ENCODE measurements at places on chromosomes 12 and 14.

DNA sequence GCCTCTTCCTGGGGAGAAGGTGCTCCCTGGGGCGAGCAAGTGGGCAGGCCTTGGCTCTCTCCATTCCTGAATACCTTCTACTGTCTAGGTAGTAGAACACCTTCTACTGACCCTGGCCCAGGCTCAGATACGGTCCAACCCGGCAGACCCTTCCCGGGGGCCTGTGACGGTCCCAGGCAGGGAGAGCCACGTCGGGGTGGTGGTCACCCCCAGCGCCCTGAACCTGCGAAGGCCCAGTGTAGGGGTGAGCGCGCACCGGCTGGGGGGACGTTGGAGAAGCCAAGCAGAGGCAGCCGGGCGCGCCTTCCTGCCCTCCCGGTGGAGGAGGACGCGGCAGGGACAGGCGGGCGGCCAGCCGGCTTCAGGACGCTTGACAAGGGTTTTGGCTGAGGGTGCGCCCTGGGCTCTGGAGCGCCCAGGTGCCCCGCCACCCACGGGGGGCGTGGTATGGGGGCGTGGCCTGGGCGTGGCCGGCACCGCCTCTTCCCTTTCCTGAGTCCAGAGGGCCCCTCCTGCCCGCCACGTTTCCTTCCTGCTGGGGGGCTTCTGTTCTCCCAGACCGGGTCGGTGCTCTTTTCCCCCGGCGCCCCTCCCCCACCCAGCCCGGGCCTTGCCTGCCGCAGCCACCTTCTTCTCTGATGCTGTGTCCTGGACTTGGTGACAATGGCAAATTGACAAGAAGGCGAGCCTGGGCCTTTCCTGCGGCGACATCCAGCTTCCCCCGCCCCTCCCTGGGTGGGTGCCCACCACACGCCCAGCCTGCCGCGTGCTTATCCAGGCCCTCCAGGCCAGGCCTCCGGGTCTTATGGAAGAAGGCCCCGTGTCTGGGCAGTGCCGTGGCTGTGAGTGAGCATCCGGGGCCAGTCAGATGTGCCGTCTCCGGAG is 24.5 kb upstream of the PPP1R13B start:
- no peak for DNase-seq

GRCh38 chr12:57765003-57765697 is 1.7 kb downstream of the CYP27B1 start:
- DNase-seq = no peak

GRCh38 chr12:132269271-132269968 is 60.0 kb downstream of the GALNT9 start:
- no peak for DNase-seq

GRCh38 chr12:19251481-19252132 is 122.1 kb downstream of the PLEKHA5 start:
- DNase-seq = no peak

GRCh38 chr14:53412819-53413675 is 259.9 kb upstream of the DDHD1 start:
- DNase-seq = no peak

DNA sequence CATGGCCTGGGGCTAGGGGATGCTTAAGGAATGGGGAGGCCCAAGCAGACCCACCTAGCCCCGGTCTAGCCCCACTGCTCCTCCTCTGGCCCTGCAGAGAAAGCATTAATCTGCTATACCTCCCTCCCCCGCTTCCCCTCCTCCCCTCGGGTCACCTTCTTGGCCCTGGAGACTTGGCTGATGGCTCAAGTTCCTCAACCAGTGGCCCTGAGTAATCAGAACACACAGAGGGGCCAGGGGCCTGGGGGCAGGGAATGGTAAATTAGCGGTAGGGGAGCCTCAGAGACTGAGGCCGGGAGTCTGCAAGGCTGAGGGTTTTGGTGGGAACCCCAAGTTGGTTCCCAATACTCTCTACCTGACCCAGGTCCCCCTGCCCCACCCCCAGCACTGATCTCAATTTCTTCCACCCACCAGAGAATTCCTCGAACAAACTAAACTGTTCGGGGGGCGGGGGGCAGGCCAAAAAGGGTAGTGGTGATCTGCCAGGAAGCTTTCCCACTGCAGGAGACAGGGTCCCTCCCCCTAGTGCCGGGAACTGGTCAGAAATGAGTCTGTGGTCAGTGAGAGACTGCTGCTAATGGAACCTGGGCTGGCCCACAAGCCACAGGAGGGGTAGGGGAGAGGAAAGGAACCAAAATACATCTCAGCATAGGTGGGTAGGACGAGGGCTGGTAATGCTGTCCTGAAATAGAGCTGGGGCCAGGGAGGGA is 12.8 kb upstream of the SMARCD1 start:
- DNase-seq = no peak

DNA sequence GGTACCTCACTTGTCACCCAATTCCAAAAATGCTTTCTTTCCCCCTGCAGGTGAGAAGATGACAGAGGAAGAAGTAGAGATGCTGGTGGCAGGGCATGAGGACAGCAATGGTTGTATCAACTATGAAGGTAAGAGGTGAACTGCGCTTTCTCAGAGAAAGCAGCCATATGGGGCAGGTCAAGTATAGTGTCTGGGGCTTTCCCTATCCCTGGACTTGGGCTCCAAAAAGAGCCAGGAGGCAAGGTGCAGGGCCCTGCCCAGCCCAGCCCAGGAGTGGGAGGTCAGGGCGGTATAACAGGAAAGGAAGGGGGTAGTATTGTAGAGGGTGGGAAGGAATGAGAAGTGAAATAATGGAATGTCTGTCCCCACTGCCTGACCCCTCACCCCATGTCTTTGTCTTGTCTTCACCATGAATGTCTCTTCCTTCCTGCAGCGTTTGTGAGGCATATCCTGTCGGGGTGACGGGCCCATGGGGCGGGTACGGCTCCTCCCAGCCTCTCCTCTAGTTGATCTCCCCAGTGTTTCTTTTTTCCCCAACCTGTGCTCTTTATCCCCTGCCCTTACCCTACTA is 2.1 kb downstream of the MYL6 start:
- no peak for DNase-seq

DNA sequence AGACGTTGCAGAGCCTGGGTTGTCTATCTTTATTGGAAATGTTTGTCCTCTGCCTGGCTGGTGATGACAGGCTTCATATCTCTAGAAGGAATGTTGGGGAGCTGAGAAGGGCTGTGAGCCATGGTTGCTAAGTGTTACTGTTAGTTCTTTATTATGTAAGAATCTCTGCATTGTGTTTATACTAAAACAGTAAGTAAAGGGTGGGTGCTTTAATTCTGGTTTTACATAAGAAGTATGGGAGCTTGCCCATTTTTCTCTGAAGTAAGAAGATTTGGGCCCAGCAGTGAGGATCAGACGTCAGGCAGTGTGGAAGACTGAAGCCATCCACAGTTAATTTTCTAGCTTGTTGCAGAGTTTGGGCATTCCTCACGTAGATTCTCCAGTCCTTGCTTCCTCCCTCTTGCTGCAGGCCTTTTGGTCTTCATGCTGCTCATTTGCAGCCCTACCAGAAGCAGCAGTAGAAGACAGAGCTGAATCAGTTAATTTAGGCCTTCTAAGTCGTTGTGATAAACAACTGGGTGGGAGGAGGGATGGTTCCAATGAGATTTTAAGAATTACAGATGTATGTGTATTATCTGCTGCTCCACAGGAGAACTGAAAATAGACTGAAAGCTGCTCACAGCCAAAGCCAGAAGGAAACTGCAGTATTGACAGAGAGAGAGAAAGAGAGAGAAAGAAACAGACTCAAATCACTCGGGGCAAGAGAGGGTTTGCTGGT is 21.4 kb downstream of the WNT5B start:
- no peak for DNase-seq

GRCh38 chr12:124386059-124386458 is 91.2 kb downstream of the RFLNA start:
- no peak for DNase-seq

GRCh38 chr12:16238661-16239060 is 38.8 kb downstream of the SLC15A5 start:
- no peak for DNase-seq

DNA sequence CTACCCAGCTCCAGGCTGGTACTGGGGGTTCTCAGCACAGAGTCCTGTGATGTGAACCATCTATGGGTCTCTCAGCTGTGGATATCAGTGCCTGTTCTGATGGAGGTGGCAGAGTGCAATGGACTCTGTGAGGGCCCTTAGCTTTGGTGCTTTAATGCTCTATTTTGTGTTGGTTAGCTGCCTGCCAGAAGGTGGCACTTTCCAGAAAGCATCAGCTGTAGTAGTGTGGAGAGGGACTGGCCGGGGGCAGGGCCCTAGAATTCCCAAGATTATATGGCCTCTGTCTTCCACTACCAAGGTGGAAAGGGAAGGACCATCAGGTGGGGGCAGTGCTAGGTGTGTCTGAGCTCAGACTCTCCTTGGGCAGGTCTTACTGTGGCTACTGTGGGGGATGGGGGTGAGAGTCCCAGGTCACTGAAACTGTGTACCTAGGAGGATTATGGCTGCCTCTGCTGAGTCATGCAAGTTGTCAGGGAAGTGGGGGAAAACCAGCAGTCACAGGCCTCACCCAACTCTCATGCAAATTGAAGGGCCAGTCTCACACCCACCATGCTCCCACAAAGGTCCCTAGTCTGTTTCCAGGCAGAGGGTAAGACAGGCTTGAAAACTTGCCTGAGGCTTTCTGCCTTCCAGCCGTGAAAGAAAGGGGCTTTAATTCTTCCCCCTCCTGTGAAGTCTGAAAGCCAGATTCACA is 878.1 kb downstream of the C12orf50 start:
- no peak for DNase-seq

- no peak for DNase-seq
Measured at GRCh38 chr14:89443042-89443629, 26.1 kb upstream of the FOXN3 start.

- DNase-seq = no peak
Measured at GRCh38 chr12:114852976-114853529, 169.1 kb upstream of the TBX3 start.

DNA sequence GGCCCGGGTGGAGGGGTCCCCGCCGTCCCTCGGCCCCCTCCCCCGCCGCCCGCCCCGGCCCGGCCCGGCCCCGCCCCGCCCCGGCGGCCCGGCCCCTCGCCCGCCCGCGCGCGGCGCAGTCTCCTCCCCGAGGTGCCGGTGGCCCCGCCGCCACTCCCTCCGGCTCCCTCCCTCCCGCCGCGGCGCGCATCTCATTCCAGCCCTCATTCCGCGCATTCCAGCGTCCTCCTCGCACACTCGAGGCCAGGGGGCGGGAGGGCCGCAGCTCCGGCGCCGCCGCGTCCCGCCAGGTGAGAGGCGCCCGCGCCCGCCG is at the start of gene TEAD4:
TEAD4 (plus strand) TSS at position 206 of the 313 bp plus-strand sequence.
- peak; percentile 30 for DNase-seq

GRCh38 chr12:94165138-94165537 is 16.8 kb downstream of the PLXNC1 start:
- DNase-seq = no peak

GRCh38 chr12:10557329-10557728 is 51.6 kb downstream of the EIF2S3B start:
- no peak for DNase-seq

DNA sequence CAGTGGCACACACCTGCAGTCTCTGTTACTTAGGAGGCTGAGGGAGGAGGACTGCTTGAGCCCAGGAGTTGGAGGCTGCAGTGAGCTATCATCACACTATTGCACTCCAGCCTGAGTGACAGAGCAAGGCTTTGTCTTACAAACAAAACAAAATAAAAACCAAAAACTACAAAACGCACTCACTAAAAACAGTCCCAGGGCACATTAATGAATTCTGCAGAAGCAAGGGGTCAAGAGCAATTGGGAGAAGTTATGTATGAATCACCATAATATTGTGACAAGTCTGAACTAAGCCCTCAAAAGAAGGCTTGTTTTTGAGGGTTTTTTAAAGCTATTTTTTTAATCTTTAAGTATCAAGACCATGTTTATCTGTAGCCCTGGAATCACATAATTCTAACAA is 201.1 kb downstream of the MED13L start:
- no peak for DNase-seq

DNA sequence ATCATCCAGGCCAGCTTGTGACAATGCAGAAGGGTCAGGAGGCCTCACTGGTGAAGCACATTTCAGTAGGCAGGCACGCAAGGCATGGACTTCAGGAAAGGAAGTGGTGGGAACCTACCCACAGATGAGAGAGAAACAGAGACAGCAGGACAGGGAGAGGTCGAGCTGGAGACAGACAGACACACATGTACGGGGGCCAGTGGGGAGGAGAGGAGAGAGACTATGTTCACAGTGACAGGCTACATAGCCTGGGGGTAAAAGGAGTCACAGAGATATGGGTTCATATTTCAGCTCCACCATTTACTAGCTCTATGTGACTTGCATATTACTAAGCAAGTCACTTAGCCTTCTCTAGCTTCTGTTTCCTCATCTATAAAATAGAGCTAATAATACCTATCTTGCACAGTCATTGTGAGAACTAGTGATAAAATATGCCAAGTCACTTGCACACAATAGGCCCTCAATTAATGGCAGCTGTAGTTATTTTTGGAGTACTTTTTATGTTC is 91.1 kb upstream of the FUT8 start:
- DNase-seq = no peak

DNA sequence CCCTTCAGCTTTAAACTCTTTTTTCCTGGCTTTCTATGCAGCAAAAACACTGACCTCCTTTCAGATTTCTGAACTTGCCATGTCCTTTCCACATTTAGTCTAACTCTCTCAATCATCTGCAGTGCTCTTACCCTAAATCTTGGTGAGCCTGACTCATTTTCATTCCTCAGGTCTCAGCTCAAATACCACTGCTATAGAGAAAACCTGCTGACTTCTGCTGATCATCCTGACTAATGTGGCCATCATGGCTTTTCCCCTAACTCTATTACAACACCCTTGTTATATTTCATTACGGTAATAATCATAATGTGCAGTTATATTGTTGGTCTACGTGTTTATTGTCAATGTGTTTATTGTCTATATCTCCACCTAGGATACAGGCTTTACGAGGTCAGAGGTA is 207.3 kb upstream of the OR4E1 start:
- no peak for DNase-seq

DNA sequence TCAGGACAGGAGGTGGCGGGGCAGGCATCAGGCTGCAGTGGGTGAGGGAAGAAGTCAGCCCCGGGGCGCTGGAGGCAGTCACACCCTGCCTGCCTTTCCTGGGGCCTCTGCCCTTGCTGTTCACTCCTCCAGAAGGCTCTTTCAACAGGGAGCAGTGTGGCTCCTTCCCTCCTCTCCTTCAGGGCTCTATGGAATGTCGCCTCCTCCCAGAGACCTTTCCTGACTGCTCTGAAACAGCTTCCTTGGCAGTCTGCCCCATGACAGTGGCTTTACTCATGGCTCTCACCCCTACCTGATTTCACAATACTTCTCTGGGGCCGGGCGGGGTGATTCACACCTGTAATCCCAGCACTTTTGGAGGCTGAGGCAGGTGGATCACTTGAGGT is 7.1 kb downstream of the RHOF start:
- no peak for DNase-seq

DNA sequence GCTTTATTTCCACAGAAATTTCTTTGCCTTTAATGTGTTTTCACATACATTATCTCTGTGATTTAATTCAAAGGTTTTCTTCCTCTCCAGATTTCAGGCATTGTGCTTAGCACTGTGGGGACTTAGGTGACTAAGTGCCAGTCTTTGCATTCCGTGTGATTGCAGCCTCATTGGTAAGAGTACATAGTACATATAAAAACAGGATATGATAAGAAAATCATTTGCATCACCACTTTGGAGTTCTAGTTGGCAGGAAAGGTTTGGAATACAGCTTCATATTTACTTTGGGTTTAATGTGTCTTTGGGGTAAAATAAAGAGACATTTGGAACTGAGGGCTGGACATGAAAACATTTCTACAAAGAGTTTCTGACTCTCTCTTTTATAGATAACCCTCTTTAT is 37.8 kb upstream of the C12orf75 start:
- DNase-seq = no peak
